ENCODE measurements at places on chromosomes 4 and X.

DNA sequence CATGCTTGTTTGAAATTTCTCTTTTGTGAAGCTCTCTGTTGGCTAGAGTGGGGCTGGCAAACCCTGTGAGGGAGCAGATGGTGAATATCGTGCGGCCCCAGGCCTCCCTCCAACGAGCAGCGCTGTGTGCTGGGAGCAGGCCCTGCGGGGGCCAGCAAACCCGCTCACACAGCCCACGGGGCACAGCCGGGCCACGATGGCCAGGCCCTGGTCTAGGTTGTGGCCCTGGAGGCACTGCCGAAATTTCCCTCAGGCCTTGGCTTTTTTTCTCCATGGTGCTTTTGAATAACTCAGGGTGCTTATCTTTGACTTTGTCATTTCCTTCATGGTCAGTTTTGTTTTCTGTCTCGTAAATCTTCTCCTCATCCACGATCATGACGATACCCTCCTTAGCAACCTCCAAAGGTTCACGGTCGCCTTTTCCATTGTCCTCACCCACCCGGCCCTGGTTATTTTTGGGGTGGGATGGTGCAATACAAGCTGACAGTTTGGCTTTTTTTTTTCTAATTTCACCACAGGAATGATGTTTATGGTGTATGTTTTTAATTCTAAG lies 20.7 kb downstream of the PCGF3 start:
- no peak for DNase-seq

GRCh38 chrX:18389966-18390365 lies 35.4 kb upstream of the CDKL5 start:
- DNase-seq, result no peak

DNA sequence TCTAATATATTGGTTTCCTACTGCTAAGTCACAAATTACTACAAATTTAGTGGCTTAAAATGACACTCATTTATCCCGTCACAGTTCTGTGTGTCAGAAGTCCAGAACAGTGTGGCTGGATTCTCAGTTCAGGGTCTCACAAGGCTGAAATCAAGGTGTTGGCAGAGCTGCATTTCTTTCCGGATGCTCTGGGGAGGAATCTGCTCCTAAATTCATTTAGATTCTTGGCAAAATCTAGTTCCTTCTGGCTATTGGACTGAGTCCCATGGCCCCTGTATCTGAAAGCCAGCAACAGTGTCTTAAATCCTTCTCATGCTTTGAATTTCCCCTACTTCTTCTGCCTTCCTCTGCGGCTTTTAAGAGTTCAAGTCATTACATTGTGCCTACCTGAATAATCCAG lies 103.1 kb upstream of the BMP3 start:
- no peak for DNase-seq

- DNase-seq, result peak; percentile 39
These were observed 3.1 kb downstream of the MAMLD1 start for GRCh38 chrX:150365990-150366911.

DNA sequence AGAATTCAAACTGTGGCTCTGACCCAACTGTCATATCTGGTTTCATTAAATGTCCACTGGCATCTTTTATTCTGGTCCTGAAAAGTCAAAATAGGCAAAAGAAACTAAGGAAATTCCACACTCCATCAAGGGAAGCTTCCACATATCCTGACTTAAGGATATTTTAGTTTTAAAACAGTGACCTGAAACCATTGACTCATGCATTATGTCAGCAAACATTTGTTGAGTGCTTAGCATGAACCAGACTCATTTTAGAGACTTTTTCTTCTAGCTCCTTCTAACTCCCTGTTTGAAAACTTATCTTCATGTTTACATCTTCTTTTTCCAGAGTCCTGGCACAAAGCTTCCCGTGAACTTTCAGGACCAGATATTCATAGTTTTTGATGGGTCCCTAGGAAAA lies 6.9 kb upstream of the CXCL1 start:
- no peak for DNase-seq

DNA sequence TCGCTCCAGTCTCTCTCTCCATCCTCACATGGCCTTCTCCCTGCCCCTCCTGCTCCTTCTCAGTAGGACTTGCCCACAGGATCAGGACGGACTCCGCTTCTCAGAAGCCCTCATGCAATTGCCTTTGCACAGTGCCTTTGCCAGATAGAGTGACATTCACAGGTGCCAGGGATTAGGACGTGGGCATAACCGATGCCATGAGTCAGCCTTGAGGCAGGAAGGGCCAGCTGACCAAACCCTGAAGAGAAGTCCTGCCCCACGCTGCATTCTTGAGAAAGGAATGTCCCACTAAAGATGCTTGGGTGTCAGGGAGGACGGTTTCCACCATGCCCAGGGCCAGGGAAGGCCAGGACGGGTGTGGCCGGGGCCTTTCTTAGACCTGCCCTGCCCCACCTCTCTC lies 6.6 kb upstream of the GRPEL1 start:
- no peak for DNase-seq

- no peak for DNase-seq
These were observed 1.2 kb downstream of the PROM1 start for GRCh38 chr4:16082426-16083240.

DNA sequence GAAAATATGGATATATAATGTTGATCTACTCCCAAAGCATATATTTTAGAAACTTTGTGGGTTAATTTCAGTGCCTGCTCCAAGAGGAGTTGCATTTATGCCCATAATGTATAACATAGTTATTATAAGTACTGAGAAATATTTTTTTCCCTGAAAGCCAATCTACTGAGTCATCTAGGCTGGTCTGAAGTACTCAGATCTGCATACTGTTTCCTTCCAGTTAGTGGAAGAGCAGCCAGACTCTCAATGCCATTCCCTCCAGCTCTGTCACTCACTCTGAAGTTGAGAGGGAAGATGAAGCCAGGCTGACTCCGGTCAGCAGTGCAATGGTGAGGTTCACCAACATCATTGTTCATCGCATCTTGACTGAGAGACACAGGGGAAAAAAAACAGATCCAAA lies 505.1 kb downstream of the PPARGC1A start:
- no peak for DNase-seq

- DNase-seq, result peak; percentile 49
These were observed 369.2 kb upstream of the LCORL start for GRCh38 chr4:18390655-18391353.

DNA sequence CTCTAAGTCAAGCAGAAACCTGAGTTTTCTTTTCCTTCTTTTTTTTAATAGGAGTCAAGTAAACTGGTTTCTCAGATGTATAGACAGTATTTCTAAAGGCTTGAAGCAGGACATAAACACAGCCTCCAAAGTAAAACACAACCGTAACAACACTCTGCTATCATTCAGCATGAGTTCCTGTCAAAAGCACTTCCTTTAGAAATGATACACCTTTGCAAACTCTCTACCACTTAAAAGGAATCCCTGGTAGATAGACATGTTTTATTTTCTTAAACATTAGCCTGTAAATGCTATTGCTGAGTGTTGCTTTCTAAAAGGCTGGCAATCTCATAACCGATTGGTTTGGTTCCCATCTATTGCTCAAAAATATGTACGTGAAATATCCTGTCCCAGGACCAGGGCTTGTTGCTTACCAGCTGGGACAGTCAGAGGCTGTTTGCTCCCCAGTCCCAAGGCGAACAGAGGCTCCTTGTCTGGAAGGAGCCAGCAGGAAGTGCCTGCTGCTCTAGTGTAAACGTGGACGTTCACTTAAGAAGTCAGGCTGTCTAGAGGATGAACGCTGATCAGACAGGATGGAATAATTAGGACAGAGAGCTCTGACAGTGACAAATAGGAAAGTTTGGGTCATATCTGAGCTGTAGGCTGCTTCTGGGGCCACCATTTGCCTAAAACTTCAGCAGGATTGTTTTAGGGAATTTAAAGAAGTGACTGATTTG lies 173.9 kb upstream of the KLF3 start:
- no peak for DNase-seq

DNA sequence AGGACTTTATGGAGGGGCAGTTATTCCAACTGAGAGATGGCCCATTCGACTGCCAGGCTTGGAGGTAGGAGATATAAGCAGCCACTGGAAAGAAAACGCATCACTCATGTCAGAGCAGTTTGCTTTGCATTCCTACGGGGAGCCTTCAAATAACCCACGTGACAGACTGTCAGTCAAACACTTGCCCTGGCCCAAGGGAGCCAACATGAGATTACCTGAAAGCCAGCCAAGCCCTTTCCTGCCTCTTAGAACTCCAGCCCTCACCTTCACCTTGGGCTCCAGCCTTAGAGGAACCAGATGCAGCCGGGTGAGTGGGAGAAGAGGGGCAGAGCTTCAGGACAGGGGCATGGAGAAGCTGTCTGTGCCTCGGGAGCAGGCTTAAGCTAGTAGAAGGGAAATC lies 95.3 kb upstream of the CXCL13 start:
- no peak for DNase-seq

DNA sequence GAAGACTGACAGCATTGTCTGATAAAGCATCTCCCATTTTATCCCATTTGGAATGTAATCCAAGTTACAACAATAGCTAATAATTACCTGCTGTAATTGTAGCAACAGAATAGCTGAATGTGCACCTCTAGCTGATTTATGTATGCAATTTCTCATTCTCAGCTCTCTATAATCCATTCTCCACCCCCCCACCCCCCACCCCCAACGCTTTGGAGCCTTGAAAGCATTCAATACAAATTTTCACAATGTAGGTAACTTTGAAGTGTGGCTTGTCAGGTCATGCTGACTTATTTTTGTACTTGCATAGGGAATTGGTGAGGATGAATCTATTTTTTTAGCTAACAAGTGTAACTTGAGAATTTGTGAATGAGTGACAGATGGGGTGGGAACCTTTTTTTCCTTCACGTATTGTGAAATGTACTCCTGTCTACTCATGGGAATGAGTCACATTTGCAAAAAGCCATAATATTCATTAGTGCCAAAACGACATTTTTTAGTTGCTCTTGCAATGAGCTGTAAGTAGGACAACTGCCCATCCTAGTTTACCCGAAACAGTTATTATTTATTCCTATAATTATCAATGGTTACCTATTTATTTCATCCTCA lies 159.3 kb downstream of the PALLD start:
- peak; percentile 46 for DNase-seq

DNA sequence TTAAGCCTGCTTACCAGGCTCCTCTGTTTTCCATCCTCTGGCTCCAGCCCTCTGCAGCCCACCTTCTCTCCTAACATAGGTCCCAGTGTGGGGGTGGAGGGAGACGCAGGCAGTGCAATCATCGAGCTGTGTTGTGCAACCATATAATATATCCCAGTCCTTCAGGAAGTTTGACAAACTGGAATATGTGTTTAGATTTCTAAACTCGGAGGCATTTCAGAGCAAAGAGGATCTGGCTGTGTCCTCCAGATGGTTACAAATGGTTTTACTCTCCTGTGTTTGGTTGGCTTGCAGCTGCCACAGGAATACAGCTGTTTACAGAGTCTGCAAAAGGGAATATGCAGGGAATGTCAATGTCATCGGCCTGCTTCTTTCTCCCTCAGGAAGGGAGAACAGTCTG lies 195.3 kb upstream of the LNX1 start:
- no peak for DNase-seq

- DNase-seq, result no peak
These were observed 77.2 kb downstream of the SH3KBP1 start for GRCh38 chrX:19810006-19810774.

DNA sequence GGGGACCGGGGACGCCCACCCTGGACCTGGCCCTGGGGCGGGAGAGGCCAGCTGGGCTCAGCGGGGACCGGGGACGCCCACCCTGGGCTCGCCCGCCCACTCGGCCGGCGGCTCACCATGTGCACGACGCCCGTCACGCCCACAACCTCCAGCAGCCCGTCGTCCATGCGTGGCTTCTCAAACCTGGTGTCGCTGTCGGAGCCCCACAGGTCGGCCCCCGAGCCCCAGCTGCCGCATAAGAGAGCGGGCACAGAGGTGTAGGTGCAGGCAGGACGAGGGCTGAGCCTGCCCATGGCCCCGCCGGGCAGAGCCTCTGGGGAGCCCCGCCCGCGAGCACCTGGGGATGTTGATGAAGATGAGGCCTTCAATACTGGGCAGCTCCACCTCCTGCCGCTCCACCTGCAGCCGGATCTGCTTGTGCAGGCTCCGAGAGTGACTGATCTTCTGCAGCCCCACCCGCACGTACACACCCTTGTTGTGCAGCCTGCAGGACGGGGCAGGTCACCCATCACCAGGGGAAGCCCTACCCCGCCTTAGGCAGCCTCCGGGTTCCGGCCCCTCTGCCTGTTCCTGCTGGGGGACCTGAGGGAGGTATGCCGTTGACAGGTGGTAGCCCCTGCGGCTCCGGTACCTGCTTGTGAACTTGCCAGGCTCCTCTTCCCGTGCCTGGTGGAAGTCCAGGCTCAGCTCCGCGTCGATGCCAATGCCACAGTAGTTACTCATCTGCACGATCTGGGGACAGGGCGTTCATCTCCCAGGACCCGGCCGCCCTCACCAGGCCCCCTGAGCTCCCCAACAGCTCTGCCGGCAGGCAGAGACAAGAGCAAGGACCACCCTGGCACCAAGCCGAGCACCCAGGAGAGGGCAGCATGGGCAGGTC lies 11.8 kb downstream of the DGKQ start:
- DNase-seq, result no peak
